ENCODE measurements at places on chromosomes 13 and 19.

DNA sequence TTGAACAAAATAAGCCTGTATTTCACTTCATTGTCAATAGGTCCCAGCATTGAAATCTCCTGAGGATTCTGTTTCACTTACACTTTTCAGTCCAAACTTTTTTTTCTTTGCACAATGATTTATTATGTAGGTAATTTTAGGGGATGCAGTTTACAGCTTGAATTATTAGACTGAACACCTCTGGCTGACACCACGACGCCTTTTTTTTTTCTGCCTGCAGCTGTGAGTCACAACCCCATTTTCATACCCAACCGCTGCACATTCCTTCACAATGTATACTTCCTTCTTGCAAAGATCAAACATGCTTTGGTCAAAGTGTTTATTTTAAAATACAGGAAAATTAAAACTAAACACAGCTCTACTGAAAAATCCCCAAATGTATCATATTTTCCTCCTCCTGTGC lies 11.4 kb downstream of the ZIC2 start:
- no peak for DNase-seq

GRCh38 chr13:80654638-80655249 lies 313.8 kb upstream of the SPRY2 start:
- DNase-seq = no peak

DNA sequence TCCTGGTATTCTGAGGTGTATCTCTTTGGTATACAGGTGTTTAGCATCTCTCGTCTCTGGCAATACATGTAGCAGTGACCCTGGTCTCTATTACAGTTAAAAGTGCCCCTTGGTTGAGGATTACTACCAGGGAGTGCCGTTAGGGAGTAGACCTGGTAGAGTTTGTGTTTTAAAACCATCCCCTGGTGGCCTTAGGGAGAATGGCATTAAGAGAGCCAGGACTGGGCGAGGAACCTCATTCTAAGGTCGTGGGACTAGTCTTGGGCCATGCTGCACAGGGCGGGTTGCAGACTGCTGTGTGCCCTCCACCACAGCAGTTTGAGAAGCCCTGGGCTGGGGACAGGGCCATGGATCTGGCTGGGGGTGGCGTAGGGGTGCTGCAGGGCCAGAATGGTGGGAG lies 35.0 kb downstream of the B3GLCT start:
- no peak for DNase-seq

- DNase-seq = no peak
Observed at GRCh38 chr19:8213827-8214672, 4.9 kb downstream of the CERS4 start.

- DNase-seq = no peak
Observed at GRCh38 chr19:53554804-53555203, 16.9 kb downstream of the ZNF331 start.

GRCh38 chr13:78160793-78161192 lies 242.2 kb upstream of the EDNRB start:
- DNase-seq = no peak

DNA sequence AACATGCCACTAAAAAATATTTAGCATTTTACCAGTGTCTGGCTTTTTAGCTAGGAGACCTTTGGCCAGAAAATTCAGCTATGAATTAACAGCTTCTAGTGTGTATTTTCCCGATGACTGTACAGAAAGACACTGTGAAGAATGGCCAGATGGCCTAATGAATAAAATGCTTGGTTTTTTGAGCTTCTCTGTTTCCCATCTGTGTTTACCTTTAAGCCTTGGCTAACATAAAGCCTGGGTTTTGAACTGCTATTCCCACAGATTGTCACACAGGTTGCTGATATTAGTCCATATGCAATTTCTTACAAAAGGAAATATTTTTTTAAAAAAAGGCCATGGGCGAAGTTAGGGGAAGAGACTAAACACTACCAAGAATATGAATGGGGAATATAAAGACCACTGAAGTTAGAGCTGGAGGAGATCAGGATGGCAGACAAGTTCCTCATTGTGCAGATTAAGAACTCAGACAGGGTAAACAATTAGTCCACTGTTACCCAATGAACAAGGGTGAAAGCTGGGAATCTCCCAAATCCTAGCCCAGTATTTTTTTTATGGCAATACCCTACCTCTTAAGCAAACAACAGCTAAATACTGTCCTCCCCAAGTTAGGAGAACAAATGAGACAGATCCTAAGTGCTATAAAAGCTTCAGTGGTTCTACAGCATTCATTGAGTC lies 95.1 kb downstream of the DCT start:
- DNase-seq = no peak

- peak; percentile 56 for DNase-seq
Observed at GRCh38 chr19:3407556-3408516, 41.5 kb downstream of the NFIC start.

- DNase-seq = no peak
Observed at GRCh38 chr13:40583738-40584137, 82.7 kb downstream of the FOXO1 start.

- DNase-seq = no peak
Observed at GRCh38 chr19:58544591-58545285, 874 bp downstream of the TRIM28 start.

- no peak for DNase-seq
Observed at GRCh38 chr19:47445527-47445926, 26.2 kb downstream of the SLC8A2 start.

DNA sequence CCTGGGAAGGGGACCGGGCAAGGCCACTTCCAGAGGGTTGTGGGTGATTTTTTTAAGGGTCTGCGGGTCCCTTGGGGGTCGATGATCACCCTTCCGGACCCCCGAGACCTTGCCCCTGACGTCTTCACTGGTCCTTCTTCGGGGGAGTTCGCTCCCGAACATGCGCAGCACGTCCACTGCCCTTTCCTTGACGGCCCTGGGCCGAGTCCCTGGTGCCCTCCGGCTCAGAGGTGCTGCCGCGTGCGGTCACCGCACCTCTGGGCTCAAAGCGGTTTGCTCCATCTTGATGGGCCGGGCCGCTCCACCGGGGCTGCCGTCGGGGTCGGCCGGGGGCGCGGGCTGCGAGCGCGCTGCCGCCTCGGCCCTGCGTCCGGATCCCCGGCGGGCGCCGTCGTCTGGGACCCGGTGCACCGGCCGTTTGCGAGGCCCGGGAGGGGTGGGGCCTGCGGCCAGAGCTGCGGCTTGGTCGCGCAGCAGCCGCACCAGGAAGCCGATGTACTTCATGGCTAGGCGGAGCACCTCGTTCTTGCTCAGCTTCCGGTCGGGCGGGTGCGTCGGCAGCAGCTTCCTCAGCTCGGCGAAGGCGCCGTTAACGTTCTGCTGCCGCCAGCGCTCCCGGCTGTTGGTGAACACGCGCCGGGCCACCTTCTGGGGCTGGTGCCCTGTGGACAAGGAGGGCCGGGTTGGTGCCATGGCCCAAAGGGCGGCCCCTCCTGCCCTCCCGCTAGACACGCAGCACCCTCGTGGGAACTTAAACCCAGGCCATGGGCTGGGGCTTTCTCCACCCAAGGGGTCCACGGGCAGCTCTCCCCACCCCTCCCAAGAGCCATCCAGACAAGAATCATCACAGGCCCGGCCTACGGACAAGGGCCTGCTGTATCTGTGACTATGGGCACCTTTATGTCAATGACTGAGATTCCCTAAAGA lies 3.3 kb downstream of the LYL1 start:
- no peak for DNase-seq

- no peak for DNase-seq
Observed at GRCh38 chr13:77298426-77298825, 28.5 kb downstream of the MYCBP2 start.

DNA sequence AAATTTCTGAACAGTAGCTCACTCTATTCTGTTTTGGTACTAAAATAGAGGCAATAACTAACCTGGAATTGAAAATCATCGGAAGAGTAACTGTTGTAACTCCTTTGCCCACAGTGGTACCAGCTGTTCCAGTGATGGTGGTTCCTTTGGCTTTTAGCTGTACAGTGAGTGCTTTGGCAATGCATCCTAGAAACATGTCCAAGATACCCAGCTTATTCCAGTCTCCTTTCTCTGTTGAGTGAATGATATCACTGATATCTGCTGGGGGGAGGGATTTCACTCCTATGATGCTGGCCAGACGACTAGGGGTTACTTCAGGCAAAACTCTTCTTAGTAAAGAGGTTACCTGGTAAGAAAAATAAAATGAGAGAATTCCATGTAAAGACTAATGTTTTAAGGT lies 40.6 kb upstream of the FBXL3 start:
- DNase-seq = no peak

- no peak for DNase-seq
Observed at GRCh38 chr13:22486490-22486889, 694.3 kb upstream of the SGCG start.

- no peak for DNase-seq
Observed at GRCh38 chr13:33752597-33752996, 65.4 kb upstream of the RFC3 start.

DNA sequence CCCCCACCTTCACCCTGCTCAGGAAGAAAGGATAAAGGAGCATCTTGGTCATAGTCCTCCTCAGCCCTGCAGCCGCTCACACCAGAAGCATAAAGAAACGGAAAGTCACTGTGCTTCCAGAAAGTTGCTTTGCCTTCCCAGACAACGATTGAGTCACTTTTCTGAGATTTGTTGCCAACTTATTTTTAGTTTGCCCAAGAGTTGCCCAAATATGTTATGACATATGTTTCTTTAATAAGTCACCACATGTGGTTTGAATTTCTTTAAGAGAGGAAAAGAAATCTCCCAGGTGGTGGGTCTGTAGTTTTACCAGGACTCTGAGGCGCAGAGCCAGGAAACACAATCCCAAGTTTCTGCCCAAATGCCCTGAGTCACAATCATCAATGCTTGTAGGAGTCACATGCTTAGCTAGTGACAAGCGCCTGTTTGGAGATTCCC lies 63.4 kb upstream of the LRCH1 start:
- DNase-seq = no peak

GRCh38 chr19:38219221-38219620 lies 4.8 kb downstream of the DPF1 start:
- DNase-seq = no peak

Data from midbrain (tissue), 1 donor.